Tongue (tissue), 3 donors: ENCODE measurements at places on chromosomes 7 and 10. TPM values are rescaled to one million over a fixed set of nuclear protein-coding genes. Genes with fewer than 3 reads are reported as not detected.

XRCC2 gene
- total RNA-seq = 3.8 TPM

GRCh38 chr10:99172128-99172738 is 63.4 kb downstream of the HPSE2 start:
- DNase-seq = peak; percentile 59

DNA sequence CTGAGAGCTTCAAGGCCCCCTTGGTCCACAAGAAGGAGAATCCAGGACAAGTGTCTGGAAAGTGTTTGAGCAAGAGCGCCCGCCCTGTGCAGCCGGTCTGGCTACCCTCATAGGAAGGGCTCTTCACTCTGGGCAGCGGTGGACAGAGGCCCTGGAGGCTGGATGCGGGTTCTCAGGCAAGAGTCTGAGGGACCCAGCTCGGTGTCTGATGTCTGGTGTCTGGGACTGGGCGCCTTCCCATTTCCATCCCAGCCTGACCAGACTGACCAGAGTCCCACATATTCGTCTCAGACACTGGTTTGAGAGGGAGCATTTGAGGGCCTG is 59.8 kb downstream of the HK1 start:
- no peak for DNase-seq

GRCh38 chr10:99938563-99938962 is 71.2 kb downstream of the DNMBP start:
- DNase-seq = no peak

DNA sequence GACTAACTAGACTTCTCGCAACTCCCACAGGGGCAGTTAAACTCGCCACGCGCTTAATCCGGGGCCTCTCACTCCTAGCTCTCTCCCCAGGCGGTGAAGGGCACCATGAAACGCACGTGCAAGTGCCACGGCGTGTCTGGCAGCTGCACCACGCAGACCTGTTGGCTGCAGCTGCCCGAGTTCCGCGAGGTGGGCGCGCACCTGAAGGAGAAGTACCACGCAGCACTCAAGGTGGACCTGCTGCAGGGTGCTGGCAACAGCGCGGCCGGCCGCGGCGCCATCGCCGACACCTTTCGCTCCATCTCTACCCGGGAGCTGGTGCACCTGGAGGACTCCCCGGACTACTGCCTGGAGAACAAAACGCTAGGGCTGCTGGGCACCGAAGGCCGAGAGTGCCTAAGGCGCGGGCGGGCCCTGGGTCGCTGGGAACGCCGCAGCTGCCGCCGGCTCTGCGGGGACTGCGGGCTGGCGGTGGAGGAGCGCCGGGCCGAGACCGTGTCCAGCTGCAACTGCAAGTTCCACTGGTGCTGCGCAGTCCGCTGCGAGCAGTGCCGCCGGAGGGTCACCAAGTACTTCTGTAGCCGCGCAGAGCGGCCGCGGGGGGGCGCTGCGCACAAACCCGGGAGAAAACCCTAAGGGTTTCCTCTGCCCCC is 19.5 kb downstream of the WNT8B start:
- DNase-seq = peak; percentile 79

- DNase-seq = peak; percentile 70
Observed at GRCh38 chr10:87656431-87657072, 3.1 kb upstream of the PAPSS2 start.

PTN gene
- 85.1 TPM for total RNA-seq

- DNase-seq = no peak
Observed at GRCh38 chr7:158014976-158015375, 572.6 kb downstream of the PTPRN2 start.

DNA sequence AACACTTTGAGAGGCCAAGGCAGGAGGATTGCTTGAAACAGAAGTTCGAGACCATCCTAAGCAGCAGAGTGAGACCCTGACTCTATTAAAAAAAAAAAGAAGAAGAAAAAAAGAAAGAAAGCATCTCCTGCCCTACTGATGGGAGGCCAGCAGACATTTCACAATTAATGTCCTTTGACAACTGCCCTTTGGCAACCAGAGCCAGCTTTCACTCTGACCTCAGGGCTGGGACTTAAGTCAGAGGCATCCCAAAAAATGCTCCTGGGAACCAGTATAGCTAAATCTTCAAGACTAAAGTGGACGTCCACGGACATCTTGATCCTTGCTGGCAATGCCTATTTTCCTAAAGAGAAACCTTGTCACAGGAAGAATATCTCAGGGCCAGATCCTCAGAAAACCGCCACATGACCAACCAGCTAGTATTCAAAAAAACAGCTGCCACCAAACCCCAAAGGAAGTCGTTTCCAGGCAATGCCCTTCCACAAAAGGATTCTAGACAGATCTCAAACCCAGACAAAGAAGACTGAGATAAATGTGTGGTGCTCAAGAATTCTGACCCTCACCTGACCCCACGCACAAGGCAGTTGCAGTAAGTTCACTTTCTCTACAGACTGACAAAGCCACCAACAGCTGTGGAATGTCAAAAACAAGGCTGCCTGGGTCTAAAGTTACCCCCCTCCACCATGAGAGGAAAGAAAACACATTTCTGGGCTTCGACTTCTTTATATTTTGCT is 18.4 kb downstream of the GFRA1 start:
- DNase-seq = peak; percentile 84

IMPDH1 gene
- total RNA-seq = 15.4 TPM

DNA sequence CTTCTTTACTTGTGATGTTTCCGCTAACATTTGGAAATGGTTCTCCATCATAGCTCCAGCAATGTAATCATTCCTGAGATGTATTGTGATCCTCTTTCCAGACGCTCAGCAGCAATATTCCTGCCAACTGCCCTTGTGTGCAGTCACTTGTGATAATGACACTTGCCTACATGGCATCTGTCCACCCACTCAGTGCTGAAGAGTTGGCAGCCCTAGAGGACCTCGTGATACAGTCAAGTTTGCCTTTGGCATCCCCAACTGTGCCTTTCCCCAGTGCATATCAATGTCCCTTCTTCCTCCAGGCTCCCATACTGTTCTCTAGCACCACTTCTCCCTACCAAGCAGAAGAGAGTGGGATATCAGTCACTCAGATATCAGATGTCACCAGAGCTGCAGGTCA is 64.9 kb downstream of the MYOF start:
- DNase-seq = peak; percentile 72

GRCh38 chr7:101985903-101986734 is 168.7 kb downstream of the CUX1 start:
- DNase-seq = peak; percentile 50

- no peak for DNase-seq
Observed at GRCh38 chr10:101672536-101672935, 22.4 kb downstream of the FBXW4 start.

GRCh38 chr7:96090756-96091155 is 231.1 kb downstream of the SLC25A13 start:
- DNase-seq = no peak

GRCh38 chr7:24290004-24290641 is 6.1 kb downstream of the NPY start:
- peak; percentile 54 for DNase-seq

- no peak for DNase-seq
Observed at GRCh38 chr10:97533888-97534287, 35.2 kb downstream of the UBTD1 start.

- no peak for DNase-seq
Observed at GRCh38 chr10:3723766-3724165, 61.2 kb downstream of the KLF6 start.

- DNase-seq = no peak
Observed at GRCh38 chr10:133377025-133377817, 1.8 kb upstream of the PAOX start.

GRCh38 chr10:3353235-3353634 is 180.7 kb upstream of the PITRM1 start:
- DNase-seq = no peak

INA gene
- total RNA-seq = 1.0 TPM

HGF gene
- 10.2 TPM for total RNA-seq

PLPP4 gene
- not detected for total RNA-seq

GRCh38 chr10:86709396-86710185 is 41.3 kb downstream of the LDB3 start:
- DNase-seq = no peak

- DNase-seq = no peak
Observed at GRCh38 chr10:125840955-125841354, 17.6 kb downstream of the BCCIP start.

GRCh38 chr10:121690970-121691369 is 92.7 kb upstream of the FGFR2 start:
- DNase-seq = no peak

DNA sequence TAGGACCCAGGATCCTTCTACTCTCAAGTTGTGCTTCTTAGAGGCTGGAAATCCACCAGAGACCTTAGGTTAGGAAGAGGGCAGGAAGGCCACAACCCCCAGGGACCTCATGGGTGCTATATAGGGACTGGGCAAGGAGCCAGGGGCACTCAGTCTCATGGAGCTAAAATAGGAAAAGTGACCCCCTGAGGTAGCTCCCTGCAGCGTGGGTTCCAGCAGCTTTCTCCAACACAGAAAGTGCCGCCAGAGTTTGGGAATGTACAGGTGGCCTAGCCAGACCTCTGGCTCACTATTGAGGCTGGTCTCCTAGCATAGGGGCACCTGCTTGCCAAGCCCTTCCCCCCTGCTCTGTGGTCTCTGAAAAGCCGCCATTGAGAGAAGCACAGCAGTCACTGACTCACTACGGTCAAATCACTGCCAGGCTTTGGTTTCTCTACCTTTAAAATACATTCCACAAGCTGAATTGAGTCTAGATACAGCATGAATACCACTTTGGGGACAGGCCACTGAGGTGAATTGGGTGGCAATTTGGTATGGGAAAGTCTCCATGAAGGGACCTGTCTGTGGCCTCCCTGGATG is 333.2 kb upstream of the PODXL start:
- DNase-seq = no peak
